ENCODE measurements at places on chromosomes 13 and 19.

GRCh38 chr19:32460476-32460875 is 54.9 kb downstream of the DPY19L3 start:
- H3K27me3 ChIP-seq = no peaks in the 10 kb centered on the region
- H3K4me1 ChIP-seq = peaks cover 9% of the 10 kb centered on the region
- peaks cover 4% of the 10 kb centered on the region for H3K36me3 ChIP-seq
- no peak for DNase-seq
- H3K27ac ChIP-seq = no peak overlapping the region

- no peak overlapping the region for H3K4me3 ChIP-seq
- peaks cover 7% of the 10 kb centered on the region for H3K27me3 ChIP-seq
- DNase-seq = no peak
These were observed 13.0 kb downstream of the SLC7A10 start for GRCh38 chr19:33212436-33213172.

DNA sequence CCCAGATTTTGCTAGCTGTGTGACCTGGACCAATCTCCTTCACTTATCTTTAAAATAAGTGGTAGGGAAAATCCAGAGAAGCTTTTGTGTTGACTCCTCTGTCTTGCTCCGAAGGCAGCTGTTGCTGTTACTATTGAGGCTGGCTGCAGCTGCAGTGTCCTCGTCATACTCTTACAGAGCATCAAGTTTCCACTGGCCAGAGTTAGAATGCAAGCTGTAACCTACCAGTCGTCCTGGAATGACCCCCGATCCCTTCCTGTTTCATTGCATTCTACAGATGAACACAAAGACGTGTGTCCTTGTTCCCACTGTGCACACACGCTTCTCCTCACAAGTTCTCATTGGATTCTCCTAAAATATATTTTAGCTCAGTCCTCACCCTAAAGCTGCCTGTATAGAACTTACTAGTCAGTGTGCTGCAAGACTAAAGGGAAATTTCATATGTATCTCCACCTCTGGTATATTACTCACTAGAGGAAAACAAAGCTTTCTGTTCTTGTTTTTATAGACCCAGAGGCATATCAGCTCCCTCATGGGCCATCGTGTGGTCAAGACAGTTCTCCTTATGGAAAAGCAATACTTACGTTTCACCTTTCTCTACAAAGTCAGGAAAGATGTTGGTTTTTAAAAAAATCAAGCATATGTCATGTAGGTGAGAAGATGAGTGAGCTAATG is 589.8 kb downstream of the LMO7 start:
- H3K4me1 ChIP-seq = no peaks in the 10 kb centered on the region
- no peak overlapping the region for H3K4me3 ChIP-seq
- no peak overlapping the region for H3K27ac ChIP-seq
- no peak for DNase-seq
- H3K36me3 ChIP-seq = no peaks in the 10 kb centered on the region

- no peak overlapping the region for H3K4me3 ChIP-seq
- DNase-seq = no peak
- H3K27ac ChIP-seq = no peak overlapping the region
- no peaks in the 10 kb centered on the region for H3K27me3 ChIP-seq
- H3K36me3 ChIP-seq = no peaks in the 10 kb centered on the region
- no peaks in the 10 kb centered on the region for H3K4me1 ChIP-seq
These were observed 390.3 kb downstream of the DLEU7 start for GRCh38 chr13:50453188-50453587.

- H3K36me3 ChIP-seq = no peaks in the 10 kb centered on the region
- DNase-seq = no peak
- peaks cover 27% of the 10 kb centered on the region for H3K4me1 ChIP-seq
- peaks cover under 1% of the 10 kb centered on the region for H3K27me3 ChIP-seq
- H3K27ac ChIP-seq = no peak overlapping the region
- H3K4me3 ChIP-seq = no peak overlapping the region
These were observed 3.9 kb upstream of the ATP11A start for GRCh38 chr13:112685896-112686295.

GRCh38 chr13:45966715-45967114 is 85.8 kb downstream of the ZC3H13 start:
- no peaks in the 10 kb centered on the region for H3K27me3 ChIP-seq
- no peak overlapping the region for H3K27ac ChIP-seq
- no peak overlapping the region for H3K4me3 ChIP-seq
- no peak for DNase-seq
- peaks cover 16% of the 10 kb centered on the region for H3K36me3 ChIP-seq

GRCh38 chr19:30245401-30246039 is 126.7 kb upstream of the ZNF536 start:
- no peak overlapping the region for H3K27ac ChIP-seq
- H3K4me3 ChIP-seq = no peak overlapping the region
- no peak for DNase-seq
- peaks cover 6% of the 10 kb centered on the region for H3K27me3 ChIP-seq
- no peaks in the 10 kb centered on the region for H3K36me3 ChIP-seq
- no peaks in the 10 kb centered on the region for H3K4me1 ChIP-seq

GRCh38 chr13:109033090-109033489 is 403.7 kb downstream of the MYO16 start:
- H3K4me1 ChIP-seq = no peaks in the 10 kb centered on the region
- H3K4me3 ChIP-seq = no peak overlapping the region
- no peaks in the 10 kb centered on the region for H3K27me3 ChIP-seq
- H3K27ac ChIP-seq = no peak overlapping the region
- DNase-seq = no peak

DNA sequence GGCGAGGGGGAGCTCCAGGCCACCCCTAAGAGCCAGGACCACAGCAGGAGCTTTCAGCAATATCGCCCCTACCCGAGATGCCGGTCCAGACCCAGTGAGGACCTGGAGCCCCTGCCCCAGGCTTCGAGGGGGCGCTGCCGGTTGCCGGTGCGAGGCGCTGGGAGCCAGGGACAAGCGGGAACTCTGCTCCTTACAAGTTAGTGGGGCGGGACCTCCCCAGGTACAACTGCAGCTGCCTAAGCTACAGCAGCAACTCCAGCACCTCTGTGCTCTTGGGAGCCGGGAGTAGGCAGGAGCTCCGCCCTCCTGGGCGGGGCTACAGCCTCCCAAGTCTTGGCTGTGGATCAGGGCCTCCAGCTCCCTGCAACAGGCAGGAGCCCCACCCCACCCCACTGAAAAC is 15.2 kb upstream of the TSC22D1 start:
- no peaks in the 10 kb centered on the region for H3K36me3 ChIP-seq
- no peak overlapping the region for H3K27ac ChIP-seq
- no peak for DNase-seq
- H3K4me3 ChIP-seq = no peak overlapping the region
- H3K27me3 ChIP-seq = no peaks in the 10 kb centered on the region
- peaks cover 33% of the 10 kb centered on the region for H3K4me1 ChIP-seq

DNA sequence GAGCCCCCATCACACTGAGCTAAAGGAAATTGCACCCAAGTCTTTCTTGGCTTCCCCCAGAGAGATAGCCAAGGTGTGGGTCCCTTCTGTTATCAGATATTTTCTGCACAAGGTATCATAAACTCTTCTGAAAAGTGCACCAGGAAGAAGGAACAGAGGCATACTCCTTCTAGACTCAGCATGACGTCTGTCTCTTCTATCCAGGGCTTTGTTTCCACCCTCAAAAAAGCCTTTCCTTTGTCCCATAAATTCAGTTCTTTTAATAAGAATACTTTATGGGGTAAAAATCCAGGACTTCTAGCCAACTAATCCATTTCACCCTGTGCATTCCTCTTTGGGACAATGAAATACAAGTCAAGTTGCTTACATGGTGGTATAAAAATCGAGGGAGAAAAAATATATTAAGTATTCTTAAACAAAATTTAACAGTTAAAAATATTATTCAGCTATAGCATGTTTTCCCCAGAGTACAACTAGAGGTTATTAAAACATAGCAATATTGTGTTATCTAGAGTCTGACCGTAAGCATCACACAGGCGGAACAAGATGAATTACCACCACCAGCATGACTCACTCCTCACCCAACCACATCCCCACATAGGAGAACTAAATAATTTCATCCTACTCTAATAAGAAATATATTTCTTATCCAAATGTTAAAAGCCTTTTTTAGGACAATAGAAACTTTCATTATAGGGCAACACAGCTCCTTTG is 79.9 kb upstream of the GPC6 start:
- no peaks in the 10 kb centered on the region for H3K27me3 ChIP-seq
- H3K4me1 ChIP-seq = no peaks in the 10 kb centered on the region
- H3K27ac ChIP-seq = no peak overlapping the region
- DNase-seq = no peak

DNA sequence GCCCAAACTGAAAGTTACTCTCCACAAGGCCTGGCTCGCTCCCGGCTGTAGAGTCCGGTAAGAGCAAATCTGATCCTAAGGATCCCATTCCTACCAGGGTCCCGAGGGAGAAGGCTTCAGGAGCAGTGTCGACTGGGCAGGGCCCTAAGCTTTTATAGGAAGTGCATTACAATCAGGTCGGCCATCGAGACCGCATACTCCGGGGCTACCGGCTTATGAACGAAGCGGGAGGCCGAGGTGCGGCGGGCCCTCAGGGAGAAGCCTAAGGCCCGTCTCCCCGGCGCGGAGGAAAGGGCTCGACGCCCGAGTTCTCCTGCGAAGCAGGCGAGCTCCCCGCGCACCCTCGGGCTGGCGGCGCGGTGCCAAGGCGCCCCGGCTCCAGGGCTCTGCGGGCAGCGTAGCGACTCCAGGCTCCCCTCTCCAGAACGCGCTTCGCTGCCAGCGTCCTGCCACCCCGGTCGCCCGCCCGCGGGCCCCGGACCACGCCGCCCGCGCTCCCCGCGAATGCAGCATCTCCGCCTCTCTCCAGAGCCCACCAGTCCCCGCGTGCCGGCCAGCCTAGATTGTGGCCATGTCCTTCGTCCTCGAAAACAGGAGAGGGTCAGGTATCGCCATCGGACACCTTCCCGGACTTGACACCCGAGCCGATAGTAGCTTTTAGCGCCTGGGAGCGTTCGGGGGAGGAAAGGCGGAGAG is 1.4 kb downstream of the EFNB2 start:
- H3K36me3 ChIP-seq = no peaks in the 10 kb centered on the region
- DNase-seq = no peak
- no peak overlapping the region for H3K4me3 ChIP-seq
- H3K27me3 ChIP-seq = peaks cover 16% of the 10 kb centered on the region

DNA sequence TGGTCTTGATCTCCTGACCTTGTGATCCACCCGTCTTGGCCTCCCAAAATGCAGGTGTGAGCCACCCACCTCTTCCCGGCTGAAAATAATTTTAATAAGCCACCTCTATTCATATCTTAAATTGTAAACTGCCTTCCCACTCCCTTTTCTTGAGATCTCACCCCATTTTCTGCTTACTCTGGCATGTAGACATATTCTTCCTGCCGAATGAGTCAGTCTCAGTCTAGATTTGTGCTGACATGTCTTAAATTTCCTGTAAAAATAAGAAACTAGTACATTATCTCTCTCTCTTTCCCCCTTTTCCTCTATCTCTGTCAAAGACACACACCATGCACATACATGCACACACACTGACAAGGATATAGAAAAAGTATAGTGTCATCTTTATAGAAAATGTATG is 60.9 kb downstream of the THSD1 start:
- H3K27me3 ChIP-seq = no peaks in the 10 kb centered on the region
- H3K4me3 ChIP-seq = no peak overlapping the region
- no peaks in the 10 kb centered on the region for H3K36me3 ChIP-seq
- H3K27ac ChIP-seq = no peak overlapping the region
- no peaks in the 10 kb centered on the region for H3K4me1 ChIP-seq
- DNase-seq = no peak

- H3K36me3 ChIP-seq = peaks cover 19% of the 10 kb centered on the region
- peak overlapping the region; percentile 15 for H3K4me3 ChIP-seq
- H3K27me3 ChIP-seq = no peaks in the 10 kb centered on the region
- H3K27ac ChIP-seq = peak overlapping the region; percentile 80
- peak; percentile 98 for DNase-seq
- peaks cover 68% of the 10 kb centered on the region for H3K4me1 ChIP-seq
These were observed 9.3 kb downstream of the RPS9 start for GRCh38 chr19:54209811-54210494.

DNA sequence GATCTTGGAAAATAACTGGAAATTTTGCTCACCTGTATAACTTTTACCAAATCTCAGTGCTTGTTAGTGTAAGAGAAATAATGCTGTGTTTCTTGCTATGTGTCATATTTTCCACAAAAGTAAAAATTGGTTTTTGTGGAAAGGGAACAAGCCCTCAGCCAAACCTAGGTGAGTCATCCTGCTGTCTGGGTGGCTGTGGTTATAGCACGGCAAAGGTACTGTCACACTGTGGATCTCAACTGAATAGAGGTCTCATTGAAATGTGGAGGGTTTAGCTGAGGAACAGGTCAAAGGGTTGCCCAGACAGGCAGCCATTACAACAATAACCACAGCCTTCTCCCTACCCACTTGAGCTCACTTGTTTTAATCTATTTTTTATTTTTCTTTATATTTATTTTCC is 338.8 kb upstream of the DACH1 start:
- H3K36me3 ChIP-seq = no peaks in the 10 kb centered on the region
- no peaks in the 10 kb centered on the region for H3K27me3 ChIP-seq
- H3K27ac ChIP-seq = no peak overlapping the region
- no peak for DNase-seq
- no peaks in the 10 kb centered on the region for H3K4me1 ChIP-seq

DNA sequence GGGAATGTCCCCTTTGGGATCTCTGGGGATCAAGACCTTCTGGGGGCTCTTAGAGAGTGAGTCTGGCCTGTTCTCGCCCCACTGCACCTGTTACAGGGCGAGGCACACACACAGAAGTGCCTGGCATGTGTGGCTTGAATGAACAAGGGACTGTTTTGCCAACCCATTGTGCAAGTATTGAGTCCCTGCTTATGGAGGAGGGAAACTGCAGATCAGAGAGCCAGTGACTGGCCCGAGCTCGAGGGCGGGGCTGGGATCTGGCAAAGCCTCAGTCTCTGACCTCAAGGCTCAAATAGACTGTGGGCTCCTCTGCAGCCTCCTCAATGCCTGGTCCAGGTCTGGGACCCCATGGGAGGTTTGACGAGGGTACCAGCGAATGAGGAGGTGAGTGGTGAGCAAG is 5.5 kb downstream of the RAVER1 start:
- DNase-seq = no peak
- H3K27me3 ChIP-seq = no peaks in the 10 kb centered on the region
- no peak overlapping the region for H3K4me3 ChIP-seq
- peaks cover 35% of the 10 kb centered on the region for H3K36me3 ChIP-seq

- H3K4me1 ChIP-seq = no peaks in the 10 kb centered on the region
- DNase-seq = peak; percentile 3
- H3K27me3 ChIP-seq = peaks cover 8% of the 10 kb centered on the region
- H3K4me3 ChIP-seq = no peak overlapping the region
- H3K36me3 ChIP-seq = no peaks in the 10 kb centered on the region
- no peak overlapping the region for H3K27ac ChIP-seq
These were observed 89.2 kb downstream of the CACNA1A start for GRCh38 chr19:13417054-13417453.

DNA sequence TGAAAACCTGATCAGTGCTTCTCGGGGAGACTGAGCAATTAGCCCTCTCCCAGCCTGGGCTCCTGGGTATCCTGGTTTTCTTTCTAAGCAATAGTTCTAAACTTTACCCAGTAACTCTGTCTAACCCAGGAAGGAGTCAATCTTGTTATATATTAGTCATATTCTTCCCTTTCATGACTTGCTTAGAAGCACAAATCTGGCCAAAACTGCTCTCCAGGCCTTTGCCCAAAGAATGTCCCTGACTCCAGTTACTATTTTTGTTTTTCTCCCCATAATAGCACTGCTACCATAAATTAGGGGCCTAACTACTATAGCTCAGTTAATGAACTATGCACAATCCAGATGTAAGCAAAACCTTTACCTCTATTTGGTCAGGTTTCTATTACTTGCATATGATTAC is 355.8 kb upstream of the HTR2A start:
- no peak overlapping the region for H3K4me3 ChIP-seq
- no peak overlapping the region for H3K27ac ChIP-seq
- no peaks in the 10 kb centered on the region for H3K4me1 ChIP-seq
- H3K27me3 ChIP-seq = no peaks in the 10 kb centered on the region
- no peak for DNase-seq
- no peaks in the 10 kb centered on the region for H3K36me3 ChIP-seq

- H3K4me1 ChIP-seq = peaks cover 21% of the 10 kb centered on the region
- no peak overlapping the region for H3K27ac ChIP-seq
- no peaks in the 10 kb centered on the region for H3K27me3 ChIP-seq
- no peaks in the 10 kb centered on the region for H3K36me3 ChIP-seq
- no peak overlapping the region for H3K4me3 ChIP-seq
These were observed 111.7 kb downstream of the MIPEP start for GRCh38 chr13:23777575-23777870.
